ENCODE measurements at places on chromosomes 6 and 20.

- DNase-seq: no peak
Observed at GRCh38 chr6:105677671-105678475, 275.0 kb upstream of the PREP start.

- DNase-seq: no peak
Observed at GRCh38 chr6:110415086-110415916, at the start of gene DDO. Gene DDO (minus strand): TSS chr6:110415575. CDS start chr6:110413462, 2,113 bp downstream.

GRCh38 chr6:167323111-167323510 lies 1.8 kb upstream of the TTLL2 start:
- no peak for DNase-seq

DNA sequence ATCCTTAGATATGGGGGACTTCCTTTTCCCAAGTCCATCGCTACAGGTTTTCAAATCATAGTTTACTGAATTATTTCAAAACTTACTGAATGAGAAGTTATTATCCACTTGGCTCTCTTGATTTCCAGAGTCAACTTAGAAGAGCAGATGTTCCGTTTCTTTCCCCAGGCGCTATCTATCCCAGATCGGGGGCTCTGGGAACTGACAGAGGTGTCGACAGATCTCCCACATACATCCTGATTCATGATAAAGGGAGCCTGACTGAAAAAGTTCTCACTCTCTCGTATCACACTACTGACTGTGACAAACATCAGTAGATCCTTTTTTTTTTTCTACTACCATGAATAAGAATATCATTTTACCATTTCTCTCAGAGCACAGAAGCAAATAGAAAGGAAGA lies 654.8 kb downstream of the RNF144B start:
- DNase-seq: no peak

GRCh38 chr6:112539355-112539754 lies 192.2 kb downstream of the RFPL4B start:
- no peak for DNase-seq

All from right renal cortex interstitium (tissue), 3 donors.